Esophagus squamous epithelium (tissue), 5 donors: ENCODE measurements at places on chromosomes 2 and 18.

DNA sequence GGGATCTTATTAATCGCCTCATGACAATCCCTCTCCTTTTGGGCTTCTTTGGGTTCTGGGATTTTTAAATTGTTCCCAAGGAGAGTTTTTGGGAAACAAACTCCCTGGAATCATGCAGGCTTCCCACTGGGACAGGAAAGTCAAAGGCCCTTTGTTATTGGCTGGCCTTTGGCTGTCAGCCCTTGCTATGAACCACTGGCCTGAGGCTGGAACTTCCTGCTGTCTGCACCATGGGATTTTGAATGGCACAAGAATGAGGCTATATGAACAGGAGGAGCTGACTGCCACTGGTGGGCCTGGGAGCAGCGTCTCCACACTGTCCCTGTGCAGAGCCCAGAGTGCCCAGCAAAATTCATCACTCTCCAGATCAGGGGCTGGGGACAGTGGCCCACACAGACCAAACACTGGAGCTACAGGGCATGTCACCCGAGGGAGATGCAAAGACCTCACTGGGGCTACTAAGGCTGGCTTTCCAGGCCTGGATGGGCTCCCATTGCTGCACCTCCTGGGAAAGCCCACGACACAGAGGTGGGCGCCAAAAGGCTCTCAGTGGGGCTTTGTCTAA, 35.7 kb downstream of the STEAP3 start:
- DNase-seq: no peak

DNA sequence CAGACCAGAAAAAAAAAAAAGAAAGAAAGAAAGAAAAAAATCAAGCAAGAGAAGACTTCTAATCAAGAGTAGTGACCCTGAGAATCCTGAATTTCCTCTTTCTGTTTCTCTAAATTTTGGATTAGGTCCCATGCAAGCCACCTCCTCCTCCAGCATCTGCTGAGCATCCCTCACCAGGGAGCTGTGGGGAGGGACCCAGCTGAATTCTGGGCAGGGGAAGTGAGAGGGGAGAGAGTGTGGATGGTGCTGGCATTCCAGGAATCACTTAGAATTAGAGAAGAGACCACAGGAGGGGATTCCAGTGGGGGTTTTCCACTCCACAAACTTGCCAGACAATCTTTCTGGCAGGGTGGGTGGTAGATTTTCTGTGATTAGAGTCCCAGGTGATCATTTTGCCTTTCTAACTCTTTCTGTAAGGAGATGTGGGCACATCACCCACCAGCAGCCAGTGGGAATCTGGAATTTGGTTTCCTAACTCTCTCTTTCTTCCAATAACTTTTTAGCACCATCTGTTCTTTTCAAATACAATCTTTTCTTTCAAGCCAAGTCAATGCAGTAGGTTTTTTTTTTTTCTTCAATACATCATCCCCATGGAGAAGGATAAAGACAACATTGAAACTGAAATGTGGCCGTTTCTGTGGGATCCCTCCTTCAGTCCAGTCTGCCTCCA, 279.2 kb downstream of the CLIP4 start:
- no peak for DNase-seq

- DNase-seq: no peak
Measured at GRCh38 chr2:85765081-85765731, 11.4 kb downstream of the ATOH8 start.

DNA sequence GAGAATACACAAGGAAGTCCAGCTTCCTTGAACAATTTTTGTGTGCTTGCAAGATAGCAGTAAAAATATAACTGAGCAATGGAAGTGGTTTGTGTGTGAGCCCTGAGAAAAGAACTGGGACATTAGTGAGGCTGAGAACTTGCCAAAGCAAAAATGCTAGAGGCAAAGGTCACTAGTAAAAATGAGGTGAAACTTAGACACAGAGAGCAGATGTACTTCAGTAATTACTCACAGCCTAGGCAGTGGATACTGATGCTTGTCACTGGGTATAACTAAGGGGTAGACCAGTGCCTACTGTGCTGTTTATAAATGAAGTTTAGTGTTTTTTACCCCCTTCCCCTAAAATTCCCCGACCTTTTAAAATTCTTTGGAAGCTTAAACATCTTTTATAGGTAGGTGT, 450.1 kb downstream of the LPIN1 start:
- DNase-seq: no peak

DNA sequence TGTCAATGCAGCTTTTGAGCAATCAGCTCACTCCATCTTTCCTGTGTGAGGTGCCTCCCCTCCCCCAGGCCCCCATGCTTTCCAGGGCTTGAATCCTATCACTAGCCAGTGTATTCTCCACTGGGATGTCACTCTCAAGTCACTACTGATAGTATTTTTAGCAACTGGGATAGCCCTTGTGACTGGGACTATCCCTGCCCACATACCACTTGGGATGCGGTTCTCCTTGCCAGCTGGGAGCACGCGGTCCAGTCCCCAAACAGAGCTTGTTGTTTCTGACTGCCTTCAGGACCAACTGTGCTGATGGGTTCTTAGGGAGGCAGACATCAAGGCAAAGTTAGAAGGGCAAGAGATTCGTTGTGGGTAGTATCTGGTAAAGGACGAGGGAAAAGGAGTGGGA, 134.9 kb downstream of the FAM161A start:
- DNase-seq: no peak

- DNase-seq: no peak
Measured at GRCh38 chr2:176187200-176187898, 1.1 kb upstream of the HOXD1 start.

DNA sequence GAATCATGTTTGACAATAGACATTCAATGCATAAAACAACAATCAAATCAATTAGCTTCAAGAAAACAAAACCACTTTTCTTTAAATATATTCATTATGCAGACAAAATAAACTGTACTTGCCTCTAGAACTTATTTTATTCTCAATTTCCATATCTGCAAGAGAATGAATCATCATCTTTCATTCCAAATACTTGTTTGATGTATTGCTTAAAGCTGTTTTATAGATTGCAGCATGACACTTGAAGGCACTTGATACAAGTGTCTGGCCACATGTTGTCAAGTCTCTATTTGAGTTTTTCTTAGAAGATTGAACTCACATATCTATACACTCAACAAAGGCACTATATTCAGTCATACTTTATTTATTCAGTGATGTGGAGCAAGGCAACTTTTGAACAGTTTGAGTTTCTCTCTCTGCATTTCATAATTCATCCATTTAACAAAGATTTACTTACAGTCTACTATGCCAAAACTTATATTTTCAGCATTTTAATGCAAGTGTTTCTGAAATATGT, 38.7 kb upstream of the DDX18 start:
- no peak for DNase-seq

DNA sequence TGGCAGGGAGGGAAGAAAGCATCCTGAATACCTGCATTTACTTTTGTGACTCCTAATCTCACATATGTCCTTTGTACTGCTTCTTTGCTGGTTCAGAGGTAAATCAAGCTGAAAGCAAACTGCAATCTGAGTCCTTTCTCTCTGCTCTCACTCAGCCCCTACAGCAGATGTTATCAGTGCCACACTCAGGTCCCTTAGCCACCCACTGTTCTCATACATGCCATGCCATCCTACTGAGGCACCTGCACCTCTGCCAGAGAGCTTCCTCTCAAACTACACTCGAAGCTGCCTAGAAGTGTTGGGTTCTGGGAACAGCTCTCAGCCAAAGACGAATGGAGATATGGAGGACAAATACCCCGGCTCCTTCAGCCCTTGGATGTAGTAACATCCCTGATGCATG, 244.5 kb downstream of the TXNL1 start:
- no peak for DNase-seq

GRCh38 chr18:76985156-76985950, 147.2 kb downstream of the MBP start:
- no peak for DNase-seq

DNA sequence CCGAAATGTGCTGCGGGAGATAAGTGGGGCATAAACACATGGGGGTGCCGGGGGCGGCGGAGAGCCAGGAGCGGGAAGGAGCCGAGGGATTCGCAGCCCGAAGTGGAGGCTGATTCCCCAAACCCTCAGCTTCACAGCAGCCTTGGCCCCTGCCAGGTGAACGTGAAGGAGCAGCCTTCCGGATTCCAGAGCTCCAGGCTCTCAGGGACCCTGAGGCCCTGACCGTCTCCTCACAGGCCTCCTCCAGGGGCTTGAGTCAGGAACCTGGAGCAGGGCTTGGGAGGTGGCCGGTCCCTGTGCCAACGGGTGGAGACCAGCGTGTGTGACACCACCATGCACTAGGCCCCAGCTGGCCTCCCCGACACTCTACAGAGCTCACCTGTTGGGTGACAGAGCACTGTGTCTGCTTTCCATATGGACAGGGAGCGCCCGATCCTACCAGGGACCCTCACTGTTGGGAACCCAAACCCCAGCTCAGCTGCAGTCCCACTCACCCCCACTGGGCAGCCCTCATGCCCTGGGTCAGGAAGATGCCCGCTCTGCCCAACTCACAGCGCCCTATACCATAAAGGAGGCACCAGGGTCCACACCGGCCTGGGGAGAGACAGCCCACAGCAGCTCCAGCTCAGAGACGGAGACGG, 117.6 kb upstream of the OTOS start:
- DNase-seq: no peak

- no peak for DNase-seq
Measured at GRCh38 chr2:152537081-152537651, 180.1 kb downstream of the PRPF40A start.

- DNase-seq: no peak
Measured at GRCh38 chr2:28269019-28269784, 123.5 kb upstream of the FOSL2 start.

- no peak for DNase-seq
Measured at GRCh38 chr2:222424729-222425671, 657 bp downstream of the SGPP2 start.

DNA sequence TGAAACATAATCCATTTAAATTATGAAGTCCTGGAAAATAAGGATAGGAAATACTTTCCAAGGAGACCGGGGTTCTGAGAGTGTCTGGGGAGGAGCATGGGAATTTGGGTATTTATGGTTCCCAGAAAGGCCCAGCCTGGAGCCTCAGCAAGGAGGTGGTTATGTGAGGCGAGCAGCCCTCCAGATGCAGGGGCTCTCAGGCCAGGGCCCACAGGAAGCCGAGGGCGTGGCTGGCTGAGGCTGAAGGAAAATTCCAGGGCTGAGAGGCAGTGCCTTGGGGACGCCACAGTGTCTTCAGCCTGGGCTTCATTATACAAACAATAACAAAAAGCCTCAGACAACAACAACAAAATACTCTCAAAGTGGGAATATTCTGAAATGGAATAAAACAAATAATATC, 86.9 kb upstream of the SERPINE2 start:
- no peak for DNase-seq

DNA sequence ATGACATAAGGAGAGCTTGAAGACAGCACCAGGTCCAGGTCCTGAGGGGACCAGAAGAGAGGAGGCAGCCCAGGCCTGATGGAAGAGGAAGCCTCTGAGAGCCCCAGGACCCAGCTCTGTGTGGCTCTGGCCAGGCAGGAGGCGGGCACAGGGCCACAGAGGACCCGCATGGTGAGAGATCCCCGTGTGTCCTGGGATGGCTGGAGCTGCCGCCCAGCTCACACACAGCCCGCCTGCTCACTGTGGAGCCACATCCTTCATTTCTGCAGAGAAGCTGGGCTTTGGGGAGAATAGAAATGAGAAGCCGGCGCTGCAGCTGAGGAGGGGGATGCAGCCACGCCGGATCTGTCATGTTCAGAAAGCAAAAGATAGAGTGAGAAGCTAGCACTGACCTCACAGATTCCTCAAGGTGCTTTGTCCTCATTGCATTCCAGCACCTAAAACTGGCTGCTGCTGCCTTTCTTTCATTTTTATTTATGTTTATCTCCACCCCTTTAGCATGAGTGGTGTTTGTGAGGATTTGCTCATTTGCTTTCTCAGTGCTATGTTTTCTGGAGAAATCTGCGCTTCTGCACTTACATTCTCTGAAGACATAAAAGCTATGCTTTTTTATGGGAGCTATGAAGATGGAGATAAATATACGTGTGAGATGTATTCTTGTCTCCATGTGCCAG, 307.6 kb upstream of the MYT1L start:
- DNase-seq: no peak

DNA sequence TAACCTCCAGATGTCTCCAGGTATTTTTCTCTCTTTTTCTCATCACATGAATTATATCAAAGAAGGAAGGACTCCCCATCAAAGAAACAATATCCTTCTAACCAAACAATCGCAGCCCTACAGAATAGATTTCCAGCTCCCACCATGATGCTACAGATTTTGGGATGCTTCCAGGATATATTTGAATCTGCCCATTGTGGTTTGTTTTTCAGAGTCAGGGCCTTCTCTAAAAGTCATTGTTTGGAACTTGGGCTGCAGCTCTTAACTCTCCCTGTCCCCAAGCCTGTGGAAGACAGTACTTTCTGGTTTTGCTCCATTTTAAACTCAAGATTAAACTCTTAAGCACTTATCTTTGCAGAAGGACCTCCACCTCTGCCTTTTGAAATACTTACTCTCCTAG, 223.2 kb downstream of the PMAIP1 start:
- DNase-seq: no peak

GRCh38 chr2:233584210-233584609, 17.6 kb upstream of the USP40 start:
- DNase-seq: no peak

GRCh38 chr2:10378189-10378588, 69.9 kb downstream of the ODC1 start:
- no peak for DNase-seq

- no peak for DNase-seq
Measured at GRCh38 chr2:240297256-240298116, 138.0 kb upstream of the GPC1 start.

DNA sequence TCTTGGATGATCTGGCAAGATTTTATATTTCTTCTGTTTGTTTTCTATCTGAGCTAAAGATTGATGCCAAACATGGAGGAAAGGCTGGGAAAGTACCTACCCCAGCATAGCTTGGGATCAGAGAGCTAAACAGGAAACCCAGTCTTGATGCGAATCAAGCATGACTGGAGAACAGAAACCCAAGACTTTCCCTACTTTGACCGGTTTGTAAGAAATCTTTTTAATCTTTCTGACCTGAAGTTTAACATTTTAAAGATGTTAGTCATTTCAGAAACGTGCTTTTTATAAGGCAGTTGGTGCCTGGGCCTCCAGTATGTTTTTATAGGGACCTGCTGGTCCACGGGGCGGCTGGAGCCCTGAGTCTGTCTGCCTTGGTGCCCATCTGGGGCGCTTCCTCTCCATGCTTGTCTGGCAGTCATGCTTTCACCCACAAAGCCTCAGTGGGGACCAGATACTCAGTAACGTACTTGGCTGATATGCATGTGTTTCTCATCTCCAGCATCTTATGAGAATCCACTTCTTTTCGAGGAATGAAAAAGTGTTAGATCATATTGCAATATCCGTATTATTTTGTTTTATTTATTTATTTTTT, 266.5 kb downstream of the PTGR3 start:
- DNase-seq: no peak

- DNase-seq: no peak
Measured at GRCh38 chr2:175560521-175561169, 379.1 kb upstream of the ATP5MC3 start.

- DNase-seq: no peak
Measured at GRCh38 chr2:29147963-29148362, 32.7 kb downstream of the CLIP4 start.
